ENCODE measurements at places on chromosomes 11 and 22.

GRCh38 chr22:45276507-45277105, 8.1 kb upstream of the UPK3A start:
- no peak for DNase-seq

DNA sequence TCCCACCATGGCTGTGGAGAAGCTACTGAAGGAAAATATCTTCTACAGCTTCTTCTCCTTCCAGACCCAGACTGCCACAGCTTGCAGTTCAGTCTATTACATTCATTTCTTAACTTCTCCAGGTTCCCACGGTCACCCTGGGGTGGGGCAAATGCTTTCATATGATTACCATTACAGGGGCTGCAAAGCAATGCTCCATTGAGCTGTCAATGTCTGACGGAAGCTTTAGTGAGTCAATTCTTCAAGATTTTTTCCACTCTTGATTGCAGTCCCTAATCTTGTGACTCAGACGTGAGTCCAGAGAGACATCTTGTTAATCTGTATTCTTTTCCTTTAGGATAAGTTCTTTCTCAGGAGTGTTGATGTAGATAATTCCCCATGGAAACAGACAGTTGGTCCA, 233.4 kb upstream of the DDI1 start:
- no peak for DNase-seq

DNA sequence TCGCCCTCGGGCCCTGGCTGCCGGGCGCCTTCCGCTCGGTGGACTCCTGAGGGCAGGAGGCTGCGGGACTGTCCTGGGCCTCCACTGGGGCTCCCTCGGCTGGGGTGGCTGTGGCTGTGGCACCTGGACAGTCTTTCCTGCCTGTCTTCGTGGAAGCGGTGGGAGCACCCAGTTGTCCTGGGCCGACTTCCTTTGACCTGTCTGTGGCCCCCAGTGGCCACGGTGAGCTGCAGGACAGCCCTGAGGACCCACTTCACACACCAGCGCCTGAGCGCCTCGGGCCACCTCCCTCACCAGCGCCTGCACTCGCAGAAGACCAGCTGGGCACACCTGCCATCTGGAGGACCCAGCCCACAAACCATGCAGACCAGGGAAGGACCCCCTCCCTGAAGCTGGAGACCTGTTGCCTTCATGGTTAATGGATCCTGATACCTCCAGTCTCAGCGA, 1.8 kb upstream of the EPS8L2 start:
- DNase-seq: no peak

GRCh38 chr11:58567889-58568512, 7.7 kb downstream of the LPXN start:
- DNase-seq: peak; percentile 67

DNA sequence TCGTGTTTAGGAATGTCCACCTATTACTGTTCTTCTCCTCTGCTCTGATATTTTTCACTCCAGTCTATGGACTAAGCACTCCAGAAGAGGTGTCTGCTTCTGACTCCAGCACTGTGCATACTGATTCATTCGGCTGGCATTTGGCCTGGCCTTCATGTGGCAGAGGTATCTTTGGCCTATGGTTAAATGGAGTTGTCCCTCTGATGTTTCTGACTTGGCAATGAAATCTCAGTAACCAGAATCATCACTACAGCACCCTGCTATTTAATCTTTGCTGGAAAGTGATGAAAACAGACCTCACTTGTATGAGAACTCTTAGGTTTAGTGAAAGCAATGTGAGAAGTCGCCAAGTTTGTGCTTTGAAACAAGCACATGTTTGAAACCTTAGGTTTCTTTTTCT, 155.2 kb downstream of the MAML2 start:
- DNase-seq: no peak

DNA sequence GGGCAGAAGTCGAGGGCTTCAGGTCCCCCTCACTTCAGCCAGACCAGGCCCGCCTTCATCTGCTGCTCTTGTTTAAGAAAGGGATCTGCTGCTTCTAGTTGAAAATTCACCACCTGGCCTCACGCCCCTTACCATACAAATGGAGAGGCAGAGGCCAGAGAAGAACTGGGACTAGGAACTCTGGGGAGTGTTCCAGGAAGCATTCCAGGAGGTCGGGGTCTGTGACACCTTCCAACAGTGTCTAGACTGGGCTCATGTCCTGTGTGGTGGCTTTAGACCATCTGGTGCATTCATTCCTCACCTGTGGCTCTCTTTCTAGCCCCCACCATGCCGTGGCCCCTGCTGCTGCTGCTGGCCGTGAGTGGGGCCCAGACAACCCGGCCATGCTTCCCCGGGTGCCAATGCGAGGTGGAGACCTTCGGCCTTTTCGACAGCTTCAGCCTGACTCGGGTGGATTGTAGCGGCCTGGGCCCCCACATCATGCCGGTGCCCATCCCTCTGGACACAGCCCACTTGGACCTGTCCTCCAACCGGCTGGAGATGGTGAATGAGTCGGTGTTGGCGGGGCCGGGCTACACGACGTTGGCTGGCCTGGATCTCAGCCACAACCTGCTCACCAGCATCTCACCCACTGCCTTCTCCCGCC, 12.3 kb downstream of the TSKU start:
- no peak for DNase-seq

DNA sequence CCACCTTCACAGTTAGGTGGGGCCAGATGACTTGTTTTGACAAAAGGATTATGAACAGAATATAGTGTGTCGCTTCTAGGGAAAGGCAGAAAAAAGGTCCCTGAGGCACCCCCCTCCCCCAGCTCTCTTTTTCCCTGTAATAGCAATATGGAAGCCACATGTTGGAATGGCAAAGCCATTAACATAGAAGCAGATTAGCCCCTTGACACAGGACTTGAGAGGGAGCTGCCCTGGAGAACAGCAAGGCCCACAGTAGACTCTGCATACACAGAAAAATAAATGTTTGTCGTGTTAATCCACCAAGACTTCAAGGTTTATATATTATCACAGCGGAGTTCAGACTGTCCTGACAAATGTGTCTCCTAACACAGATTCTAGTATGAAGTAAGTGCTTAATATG, 1222.9 kb downstream of the LRRC4C start:
- no peak for DNase-seq

DNA sequence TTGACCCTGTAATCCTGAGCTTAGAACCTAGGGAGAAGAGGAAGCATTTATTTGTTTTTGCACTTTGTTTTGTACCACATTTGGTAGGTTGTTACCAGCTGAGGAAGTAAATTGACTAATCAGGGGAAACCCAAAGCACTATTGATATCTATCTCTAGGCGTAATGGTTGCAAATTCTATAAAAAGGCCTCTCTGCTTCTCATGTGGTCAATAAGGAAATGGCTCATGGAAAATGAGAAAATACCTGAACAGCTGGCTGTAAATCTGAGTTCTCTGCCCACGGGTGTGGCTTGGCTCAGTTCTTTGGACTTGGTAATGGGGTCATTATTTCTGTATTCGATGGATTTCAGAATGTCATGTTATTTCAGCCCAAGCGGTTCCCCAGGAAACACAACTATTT, 42.4 kb downstream of the BARX2 start:
- DNase-seq: no peak

DNA sequence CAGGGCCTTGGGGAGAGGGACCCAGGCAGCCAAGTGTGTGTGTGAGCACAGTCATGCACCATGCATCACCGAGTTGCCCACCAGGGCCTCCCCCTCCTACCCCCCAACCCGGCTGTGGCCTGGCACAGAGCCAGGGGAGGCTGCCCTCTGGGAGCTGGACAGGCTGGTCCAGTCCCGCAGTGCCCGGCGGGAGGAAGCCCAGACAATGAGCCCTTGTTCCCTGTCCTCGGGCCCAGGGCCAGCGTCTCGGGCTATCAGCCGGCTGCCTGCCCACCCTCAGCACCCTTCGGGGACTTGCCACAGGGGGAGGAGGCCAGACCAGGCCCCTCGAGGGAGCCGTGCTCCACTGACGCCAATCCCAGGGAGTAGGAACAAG, 4.5 kb downstream of the LRRC75B start:
- no peak for DNase-seq

DNA sequence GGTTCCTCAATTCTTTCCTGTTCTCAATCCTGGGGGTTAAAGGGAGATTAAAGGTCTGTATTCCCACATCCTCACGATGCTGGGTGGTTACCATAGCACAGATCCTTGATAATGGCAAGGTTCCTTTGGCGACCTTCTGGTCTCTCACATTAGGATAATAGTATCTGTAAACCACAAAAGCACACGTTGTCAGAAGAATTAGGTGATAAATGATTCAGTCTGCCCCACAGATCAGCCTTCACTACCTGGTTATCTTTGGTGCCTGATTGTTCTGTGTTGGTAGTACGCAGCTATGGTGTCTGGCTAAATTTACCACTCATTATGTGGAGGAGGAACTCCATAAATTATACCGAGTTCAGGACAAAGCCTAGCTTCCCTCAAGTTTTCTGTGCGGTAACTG, 78.4 kb downstream of the C2CD3 start:
- DNase-seq: no peak

DNA sequence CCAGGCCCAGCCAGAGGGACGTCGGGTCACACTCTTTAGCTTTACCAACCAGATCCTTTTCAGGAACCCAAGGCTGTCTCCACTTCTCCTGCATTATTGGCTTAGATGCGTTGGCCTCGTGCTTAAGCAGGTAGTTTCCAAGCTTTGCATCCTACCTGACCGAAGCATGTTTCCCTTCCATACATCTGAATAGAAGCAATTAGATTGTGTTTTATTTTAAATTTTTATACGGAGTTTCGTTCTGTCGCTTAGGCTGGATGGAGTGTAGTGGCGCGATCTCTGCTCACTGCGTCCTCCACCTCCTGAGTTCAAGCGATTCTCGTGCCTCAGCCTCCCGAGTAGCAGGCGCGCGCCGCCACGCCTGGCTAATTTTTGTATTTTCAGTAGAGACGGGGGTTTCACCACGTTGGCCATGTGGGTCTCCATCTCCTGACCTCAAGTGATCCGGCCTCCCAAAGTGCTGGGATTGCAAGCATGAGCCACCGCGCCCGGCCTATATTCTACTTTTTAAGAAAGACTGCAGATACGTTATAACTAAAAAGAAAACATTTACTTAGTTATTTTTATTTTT, 677 bp downstream of the DYNC2H1 start:
- peak; percentile 6 for DNase-seq

- DNase-seq: no peak
Observed at GRCh38 chr11:73883856-73884255, 7.1 kb downstream of the PAAF1 start.

- DNase-seq: no peak
Observed at GRCh38 chr11:55697817-55698216, 35.8 kb downstream of the OR4C6 start.

GRCh38 chr11:26297189-26297975, 34.5 kb upstream of the ANO3 start:
- peak; percentile 58 for DNase-seq

DNA sequence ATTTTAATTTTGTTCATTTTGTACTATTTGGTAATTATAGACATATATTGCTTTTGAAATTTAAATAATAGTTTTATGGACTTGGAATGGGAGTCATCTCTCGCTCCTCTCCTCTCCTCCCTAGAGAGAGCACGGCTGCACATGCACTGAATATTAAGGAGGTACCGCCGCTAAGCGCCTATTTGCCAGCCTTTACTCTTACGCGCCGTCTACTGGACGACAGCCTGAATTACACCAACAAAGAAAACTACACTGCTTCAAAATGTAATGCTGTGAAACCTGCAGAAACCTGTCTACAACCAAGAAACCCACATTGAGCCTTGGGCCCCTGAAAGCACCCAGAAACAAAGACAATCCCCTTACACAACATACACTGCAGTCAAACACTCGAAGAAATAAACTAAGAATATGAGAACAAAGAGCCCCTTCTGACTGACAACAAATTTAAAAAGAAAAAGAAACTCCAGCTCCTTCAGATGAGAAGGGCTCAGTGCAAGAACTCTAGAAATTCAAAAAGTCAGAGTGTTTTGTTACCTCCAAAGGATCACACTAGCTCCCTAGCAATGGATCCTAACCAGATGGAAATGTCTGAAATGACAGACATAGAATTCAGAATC, 737.2 kb downstream of the LRRC4C start:
- no peak for DNase-seq

GRCh38 chr11:94708642-94709041, 59.5 kb upstream of the AMOTL1 start:
- DNase-seq: no peak

DNA sequence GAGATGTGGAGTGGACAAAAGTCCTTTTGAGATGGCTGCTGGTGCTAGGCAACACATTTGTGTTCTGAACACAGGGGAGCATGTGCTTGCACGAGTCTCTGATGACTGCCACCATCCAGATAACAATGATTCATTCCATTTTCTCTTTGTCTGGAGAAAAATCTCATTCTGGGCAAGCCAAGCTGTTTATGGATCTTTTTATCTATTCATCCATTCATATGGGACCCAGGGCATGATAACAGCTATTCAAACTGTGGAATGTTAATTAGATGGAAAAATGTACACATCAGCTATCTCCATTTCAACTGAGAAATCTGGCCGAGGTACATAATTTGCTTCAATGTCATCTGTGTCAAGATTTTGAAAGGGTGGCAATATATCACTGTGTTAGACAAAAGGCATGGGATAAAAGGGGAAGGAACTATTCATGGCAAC, 117.5 kb upstream of the ZBED5 start:
- DNase-seq: no peak

- no peak for DNase-seq
Observed at GRCh38 chr11:127383026-127383425, 382.5 kb upstream of the KIRREL3 start.

- DNase-seq: no peak
Observed at GRCh38 chr11:116229236-116229970, 543.4 kb downstream of the BUD13 start.

DNA sequence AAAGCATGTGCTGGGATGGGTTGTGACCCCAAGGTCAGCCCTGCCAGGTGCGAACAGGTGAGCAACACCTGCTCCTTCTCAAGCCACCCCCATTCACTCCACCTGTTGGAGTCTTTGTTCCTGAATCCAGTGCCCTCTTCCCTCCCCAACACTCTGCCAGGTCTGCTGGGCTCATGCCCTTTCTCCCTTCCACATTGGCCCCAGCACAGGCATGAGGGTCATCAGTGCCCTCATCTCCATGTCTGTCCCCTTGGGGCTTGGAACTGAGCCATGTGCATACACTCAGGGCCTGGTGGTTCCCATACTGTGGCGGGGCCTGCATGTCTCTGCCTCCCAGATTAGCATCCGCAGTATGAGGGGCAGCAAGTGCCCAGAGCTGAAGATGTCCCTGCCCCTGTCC, 19.1 kb downstream of the RFPL2 start:
- DNase-seq: no peak

DNA sequence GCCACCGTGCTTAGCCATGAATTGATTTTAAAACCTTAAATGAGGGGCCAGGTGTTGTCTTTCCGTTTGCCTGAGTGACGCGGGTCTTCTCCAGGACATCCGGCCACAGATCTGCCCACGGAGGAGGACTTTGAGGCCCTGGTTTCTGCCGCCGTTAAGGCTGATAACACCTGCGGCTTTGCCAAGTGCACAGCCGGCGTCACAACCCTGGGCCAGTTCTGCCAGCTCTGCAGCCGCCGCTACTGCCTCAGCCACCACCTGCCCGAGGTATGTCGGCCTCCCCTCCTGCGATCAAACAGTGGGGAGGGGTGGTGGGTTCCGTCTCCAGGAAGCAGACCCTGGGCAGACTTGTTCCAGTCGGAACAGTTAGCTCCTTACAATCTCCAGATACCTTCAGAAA, 34.4 kb downstream of the IGHMBP2 start:
- no peak for DNase-seq

Data from SK-N-DZ (cell line).